ENCODE measurements at places on chromosomes 1 and 21.

GRCh38 chr21:35142036-35142815 lies 93.1 kb upstream of the RUNX1 start:
- DNase-seq: no peak

DNA sequence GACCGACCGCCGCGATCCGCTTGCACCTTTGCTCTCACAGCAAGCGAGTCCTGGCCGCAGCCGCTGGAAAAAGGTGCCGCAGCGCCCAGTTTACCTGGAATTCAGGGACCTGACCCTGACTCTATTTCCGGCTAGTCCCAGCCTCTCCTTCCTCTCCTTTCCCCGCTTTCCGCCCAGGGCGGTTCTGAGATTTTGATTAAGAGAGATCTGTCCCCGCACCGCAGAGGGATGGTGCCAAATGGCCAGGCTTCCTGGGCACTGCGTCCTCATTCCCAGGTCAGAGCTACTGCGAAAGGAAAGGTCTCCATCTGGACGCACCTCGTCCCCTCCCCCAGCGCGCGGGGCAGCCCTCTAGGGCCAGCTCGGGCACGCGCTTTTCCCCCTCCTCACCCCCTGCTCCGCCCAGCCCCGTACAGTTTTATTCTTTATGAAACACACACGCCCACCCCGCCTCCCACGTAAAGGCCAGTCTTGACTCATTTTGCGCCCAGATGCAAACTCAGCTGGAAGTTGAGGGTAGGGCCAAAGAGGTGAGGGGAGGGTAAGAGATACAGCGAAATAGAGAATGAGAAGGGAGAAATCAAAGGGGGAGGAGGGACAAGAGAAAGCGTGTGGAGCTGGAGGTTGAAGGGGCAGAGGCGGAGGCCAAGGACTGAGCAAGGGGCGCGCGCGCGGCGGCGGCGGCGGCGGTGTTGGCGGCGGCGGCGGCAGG lies 411.8 kb upstream of the ESRRG start:
- no peak for DNase-seq

DNA sequence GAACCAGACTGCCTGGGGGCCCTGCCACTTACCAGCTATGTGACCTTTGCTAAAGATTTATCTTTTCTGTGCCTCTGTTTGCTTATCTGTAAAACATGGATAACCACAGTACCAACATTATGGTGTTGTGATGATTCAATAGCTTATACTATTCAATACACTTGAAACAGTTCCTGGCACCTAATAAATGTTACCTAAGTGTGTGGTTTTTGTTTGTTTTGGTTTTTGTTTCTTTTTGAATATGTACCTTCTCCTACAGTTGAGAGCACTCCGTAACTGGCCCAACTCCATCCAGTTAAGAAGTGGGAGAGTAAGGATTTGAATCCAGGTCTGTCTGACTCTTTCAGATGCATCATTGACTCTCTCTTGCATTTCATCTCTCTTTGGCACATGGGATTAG lies 125.8 kb upstream of the C8B start:
- no peak for DNase-seq

GRCh38 chr1:164473544-164473943 lies 85.4 kb upstream of the PBX1 start:
- no peak for DNase-seq

DNA sequence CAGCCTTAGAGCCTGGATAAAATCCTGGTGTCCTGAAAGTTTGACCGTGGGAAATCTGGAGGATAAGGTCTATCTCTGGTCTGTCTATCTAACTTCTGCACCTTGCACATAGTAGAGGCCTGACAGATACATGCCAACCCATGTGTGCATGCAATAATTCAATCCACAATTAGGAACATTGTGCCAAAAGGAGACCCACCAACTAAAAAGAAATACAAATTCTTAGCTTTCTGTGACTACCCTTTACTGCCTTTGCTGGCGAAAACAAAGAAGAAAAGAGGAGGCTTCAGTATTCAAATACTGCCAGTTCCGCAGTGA lies 381 bp upstream of the KLHL20 start:
- DNase-seq: no peak

DNA sequence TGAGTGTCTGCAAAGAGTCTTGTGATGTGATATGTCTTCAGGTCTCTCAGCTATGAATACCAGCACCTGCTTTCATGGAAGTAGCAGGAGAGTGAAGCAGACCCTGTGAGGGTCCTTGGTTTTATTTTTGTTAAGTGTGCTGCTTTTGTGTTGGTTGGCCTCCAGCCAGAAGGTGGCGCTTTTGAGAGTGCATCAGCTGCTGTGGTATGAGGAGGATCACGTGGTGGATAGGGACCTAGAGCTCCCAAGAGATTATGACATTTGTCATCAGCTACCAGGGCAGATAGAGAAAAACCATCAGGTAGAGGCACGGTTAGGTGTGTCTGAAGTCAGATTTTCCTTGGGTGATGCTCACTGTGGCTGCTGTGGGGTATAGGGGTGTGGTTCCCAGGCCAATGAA lies 1232.1 kb downstream of the MRPL39 start:
- no peak for DNase-seq

GRCh38 chr1:165616054-165616612 lies 14.9 kb upstream of the MGST3 start:
- DNase-seq: no peak

DNA sequence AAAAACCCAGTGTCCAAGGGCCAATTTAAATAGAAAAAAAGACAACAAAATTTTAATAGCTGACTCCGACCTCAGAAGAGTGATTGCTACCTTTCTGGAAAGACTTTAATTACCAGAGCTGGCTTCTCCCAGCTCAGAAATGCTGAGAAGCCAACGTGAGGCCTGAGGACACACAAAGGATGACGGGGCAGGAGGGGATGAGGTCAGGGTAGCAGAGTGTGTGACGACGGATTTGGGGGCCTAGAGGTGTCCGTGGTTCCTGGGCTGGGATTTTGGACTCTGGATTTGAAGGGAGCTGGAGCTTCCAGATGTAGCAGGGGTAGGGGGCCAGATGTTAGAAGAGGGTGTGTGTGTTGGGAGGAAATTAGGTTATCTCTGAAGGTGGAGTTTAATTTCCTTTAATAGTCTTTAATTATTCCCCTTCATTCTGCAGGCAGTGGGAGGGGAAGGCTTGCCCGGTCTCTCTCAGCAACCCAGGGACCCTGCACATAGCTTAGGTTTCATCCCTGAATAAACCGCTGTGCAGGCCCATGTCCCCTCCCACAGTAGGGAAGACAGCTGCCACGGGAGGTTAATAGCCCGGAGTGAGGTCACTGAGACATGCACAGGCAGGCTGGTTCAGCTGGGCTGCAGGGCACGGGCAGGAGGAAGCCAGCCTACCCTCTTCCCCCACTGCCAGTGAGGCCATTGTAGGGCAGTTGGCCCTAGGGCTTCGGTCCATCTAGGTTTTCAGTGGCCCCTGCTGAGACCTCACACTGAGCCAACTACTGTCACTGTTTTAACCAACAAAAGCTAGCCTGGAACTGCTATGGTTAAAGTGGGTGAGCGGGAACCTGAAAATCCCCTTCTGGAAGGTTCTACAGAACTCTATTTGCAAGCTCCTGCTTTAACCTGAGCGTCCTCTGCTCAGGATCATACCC lies 3.8 kb upstream of the PADI3 start:
- DNase-seq: no peak

- peak; percentile 84 for DNase-seq
Observed at GRCh38 chr21:35476621-35477395, 427.7 kb upstream of the RUNX1 start.

GRCh38 chr1:9265968-9266367 lies 26.7 kb upstream of the SPSB1 start:
- DNase-seq: no peak

GRCh38 chr21:33815143-33815707 lies 100.4 kb downstream of the ATP5PO start:
- DNase-seq: no peak

GRCh38 chr1:232009741-232010140 lies 383.2 kb downstream of the DISC1 start:
- peak; percentile 35 for DNase-seq

- DNase-seq: no peak
Observed at GRCh38 chr1:91098299-91098906, 76.6 kb upstream of the ZNF644 start.

GRCh38 chr1:219177940-219178339 lies 4.3 kb downstream of the LYPLAL1 start:
- DNase-seq: no peak

DNA sequence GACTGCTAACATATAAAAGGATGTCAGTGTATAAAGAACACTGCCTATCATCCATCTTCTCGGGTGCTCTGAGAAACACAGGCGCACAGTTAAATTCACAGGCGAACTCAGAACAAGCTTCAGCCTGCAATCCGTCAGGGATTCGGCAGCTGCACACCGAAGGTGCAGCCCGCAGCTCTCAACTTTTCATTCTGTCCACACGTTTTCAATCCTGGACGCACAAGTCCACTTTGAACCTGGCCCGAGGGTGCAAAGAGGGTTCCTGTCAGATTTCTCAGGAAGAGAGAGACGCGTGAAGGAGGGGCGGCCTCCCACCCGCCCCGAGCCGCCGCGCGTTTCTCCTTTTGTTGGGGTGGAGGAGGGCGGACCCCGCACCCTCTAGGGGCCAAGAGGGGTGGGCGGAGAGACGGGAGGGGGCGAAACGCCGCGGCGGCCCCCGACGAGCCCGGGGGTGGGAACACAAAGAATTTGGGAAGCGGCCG lies 724 bp downstream of the DOCK7 start:
- peak; percentile 54 for DNase-seq

DNA sequence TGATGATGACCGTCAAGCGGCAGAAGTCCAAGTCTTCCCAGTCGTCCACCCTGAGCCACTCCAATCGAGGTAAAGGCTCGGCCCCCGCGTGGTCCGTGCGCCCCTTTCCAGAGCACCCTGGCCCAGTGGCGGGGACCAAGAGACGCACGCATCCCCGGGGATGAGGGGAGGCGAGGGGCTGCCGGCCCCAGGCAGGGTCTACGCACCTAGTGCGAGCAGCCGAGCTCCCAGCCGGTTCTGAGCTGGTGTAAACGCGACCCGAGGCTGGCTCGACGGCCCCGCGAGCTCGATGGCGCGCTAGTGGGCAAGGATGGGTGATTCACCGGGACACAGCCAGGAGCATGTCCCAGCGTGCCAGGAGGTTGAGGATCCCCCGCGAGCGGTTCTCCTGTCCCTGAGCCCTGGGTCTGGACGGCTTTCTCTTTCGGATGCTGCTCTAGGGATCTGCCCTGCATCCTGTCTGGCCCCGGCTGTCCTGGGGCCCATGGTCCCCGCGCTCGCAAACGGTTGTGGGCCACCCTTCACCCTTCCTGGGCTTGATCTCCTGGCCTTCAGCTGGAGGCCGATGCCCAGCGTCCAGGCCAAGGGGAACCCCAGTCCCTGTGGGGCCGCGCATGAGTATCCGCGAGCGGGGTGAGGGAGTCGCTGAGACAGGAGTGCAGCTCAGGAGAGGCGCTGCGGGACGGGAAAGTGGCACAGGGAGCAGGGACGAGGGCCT lies 689 bp downstream of the PKP1 start:
- DNase-seq: no peak

- DNase-seq: no peak
Observed at GRCh38 chr21:46465651-46466050, 7.0 kb downstream of the DIP2A start.

- DNase-seq: no peak
Observed at GRCh38 chr1:238458899-238459298, 568.2 kb upstream of the ZP4 start.

GRCh38 chr1:54413295-54413694 lies 7.1 kb upstream of the SSBP3 start:
- peak; percentile 72 for DNase-seq

GRCh38 chr1:25055324-25055780 lies 125.3 kb upstream of the RUNX3 start:
- DNase-seq: no peak

- peak; percentile 69 for DNase-seq
Observed at GRCh38 chr1:60978421-60979357, 103.7 kb upstream of the NFIA start.

DNA sequence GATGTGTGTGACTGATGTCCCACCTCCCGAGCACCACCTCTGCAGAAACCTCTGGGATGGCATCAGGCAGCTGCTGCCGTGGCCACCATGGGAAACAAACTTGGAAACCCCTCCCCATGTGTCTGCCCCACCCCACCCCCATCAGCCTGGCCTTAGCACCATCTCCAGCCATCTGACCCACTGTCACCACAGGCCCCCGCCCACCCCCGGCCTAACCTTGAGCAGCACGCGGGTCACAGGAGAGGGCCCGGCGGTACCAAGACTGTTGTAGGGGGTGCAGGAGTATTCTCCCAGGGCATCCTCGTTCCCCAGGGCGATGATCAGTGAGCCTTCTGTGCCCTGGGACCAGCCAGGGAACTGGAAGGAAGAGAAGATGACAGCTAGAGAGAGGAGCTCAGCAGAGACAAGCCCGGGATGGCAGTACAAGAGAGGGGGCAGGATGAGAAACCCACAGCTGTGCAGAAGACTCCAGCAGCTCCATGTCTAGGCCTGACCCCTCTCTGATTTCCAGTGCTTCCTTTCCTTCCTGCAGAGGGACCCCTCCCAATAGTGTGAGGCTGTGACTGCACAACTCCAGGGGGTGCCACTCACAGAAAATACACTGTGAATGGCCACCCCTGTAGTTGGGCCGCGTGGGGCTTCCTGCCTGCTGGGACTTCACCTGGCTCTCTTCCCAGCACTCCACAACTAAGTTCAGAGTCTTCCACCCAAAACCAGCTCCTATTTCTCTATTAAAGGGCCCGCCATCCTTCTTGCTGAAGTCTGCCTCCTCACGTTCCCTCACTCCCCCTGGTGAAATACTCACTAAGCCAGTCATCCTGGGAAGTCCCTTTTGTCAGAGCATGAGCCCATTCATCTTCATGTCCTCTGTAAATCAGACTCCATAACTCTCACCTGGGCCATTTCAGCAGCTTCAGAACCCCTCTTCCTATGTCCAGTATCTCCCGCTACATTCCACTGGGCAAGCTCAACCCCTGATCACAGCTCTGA lies 7.3 kb upstream of the TAGLN2 start:
- no peak for DNase-seq

GRCh38 chr1:43978264-43978550 lies 803 bp upstream of the B4GALT2 start:
- no peak for DNase-seq

DNA sequence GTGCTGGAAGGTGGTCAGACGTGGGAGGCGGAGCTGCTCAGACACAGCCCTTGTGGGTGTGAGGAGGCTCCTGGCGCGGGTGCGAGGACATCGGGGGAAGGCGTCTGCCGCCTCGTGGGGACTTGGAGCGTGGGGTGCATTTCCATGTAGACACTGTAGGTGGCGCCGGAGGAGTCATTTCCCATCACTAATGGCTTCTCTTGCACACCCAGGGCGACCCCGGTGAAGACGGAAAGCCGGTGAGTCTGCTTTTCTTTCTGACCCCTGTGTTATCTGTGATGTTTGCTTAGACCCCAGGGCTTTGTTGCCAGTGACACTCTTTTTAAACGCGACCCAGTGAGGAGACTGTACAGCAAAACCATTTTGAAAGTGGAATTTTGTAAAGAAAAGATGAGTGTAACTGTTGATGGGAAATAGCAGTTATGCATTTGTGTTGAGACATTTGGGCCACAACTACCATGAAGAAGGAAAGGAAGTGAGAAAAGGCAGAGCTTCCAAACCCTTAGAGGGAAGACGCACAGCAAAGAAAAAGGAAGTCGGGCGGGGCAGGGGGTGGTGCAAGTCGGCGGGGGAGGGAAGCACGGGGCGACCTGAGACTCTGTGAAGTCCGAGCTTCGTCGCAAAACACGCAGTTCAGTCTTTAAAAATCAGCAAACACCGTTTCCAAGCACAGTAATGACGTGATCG lies 64.0 kb downstream of the SLC19A1 start:
- peak; percentile 65 for DNase-seq

- DNase-seq: no peak
Observed at GRCh38 chr1:41673378-41673777, 188.9 kb upstream of the EDN2 start.
